ENCODE measurements at places on chromosomes 11 and 22.
A peak's percentile ranks its signal among the peaks of the same experiment; 100 is the strongest.

GRCh38 chr11:71097506-71098240 lies 154.7 kb downstream of the SHANK2 start:
- no peak for DNase-seq

DNA sequence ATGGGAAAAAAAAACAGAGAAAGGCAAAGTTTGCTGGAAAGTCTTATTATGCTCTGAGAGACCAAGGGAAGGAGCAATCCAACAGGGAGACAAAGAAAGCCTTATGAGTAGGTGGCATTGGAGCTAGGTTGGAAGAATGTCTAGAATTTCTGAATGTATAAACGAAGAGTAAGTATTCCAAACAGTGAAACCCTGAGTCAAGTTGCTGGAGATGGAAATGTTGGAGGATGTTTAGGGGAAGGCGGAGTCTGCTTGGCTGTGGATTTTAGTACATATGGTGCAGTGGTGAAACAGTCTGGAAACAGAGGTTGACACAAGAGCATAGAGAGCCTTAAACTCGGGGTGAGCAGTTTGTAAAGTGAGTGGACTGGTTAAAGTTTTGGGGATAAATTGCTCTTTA lies 314.8 kb upstream of the CADM1 start:
- DNase-seq = no peak

DNA sequence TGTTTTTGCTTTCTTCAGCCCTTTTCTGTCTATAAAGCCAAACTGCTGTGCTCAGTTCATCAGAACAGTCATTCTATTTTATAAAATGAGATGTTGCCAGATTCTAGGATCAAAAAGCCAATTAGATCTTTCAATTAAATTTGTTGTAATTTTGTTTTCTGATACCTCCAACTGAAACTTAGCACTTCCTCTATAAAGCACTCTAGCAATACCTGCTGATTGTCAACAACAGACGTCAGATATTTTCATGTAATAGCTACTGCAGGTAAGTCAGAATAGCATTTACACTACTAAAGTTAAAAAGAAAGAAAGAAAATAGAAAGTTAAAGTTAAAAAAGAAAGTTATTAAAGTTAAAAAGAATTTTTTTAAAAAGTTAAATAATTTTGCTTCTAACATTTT lies 19.6 kb downstream of the RRAS2 start:
- DNase-seq = no peak

DNA sequence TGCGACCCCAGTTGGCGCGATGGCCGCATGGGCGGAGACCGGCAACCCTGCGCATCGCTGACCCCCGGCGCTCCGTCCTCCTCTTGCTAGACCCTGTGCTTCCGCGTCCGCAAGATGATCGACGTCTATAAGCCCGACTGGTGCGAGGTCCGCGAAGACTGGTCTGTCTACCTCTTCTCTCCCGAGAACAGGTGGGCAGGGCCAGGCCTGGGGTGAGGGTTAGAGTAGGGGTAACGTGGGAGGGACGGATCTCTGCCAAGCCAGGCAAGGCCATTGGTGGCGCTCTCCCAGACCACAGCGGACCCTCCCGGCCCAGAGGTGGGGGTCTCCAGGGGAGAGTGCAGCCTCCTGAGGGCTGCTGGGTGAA lies 92.1 kb downstream of the CACNA1I start:
- DNase-seq = no peak

DNA sequence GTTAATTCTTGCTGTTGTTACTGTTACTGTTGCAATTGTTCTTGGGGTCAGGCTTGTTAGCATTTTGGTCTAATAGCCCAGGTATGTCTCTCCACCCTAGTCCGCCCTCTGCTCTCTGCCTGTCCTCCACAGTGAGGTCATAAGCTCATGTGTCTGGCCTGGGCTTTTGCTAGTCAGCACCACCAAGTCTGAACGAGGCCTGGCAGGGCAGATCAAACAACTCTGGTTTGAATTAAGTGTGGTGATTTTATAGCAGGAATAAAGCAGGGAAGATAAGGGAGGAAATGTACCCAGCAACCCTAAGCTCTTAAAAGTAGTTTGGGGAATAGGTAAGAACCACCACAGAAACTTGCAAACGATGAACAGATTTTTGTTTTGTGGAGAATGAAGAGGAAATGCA lies 98.7 kb downstream of the ABTB2 start:
- DNase-seq = no peak

GRCh38 chr11:33825854-33826560 lies 51.7 kb upstream of the FBXO3 start:
- peak; percentile 68 for DNase-seq

DNA sequence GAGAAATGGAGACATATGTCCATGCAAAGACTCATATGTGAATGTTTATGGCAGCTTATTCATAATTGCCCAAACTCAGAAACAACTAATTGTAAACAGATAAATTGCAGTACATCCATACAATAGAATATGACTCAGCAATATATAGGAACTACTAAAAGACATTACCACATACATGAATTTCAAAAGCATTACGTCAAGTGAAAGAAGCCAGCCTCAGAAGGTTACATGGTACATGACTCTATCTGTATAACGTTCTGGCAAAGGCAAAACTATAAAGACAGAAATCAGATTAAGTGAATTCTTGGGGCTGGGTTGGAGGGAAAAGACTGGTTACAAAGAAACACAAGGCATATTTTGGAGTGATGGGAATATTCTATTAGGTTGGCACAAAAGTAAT lies 7.2 kb downstream of the KCTD21 start:
- peak; percentile 77 for DNase-seq

DNA sequence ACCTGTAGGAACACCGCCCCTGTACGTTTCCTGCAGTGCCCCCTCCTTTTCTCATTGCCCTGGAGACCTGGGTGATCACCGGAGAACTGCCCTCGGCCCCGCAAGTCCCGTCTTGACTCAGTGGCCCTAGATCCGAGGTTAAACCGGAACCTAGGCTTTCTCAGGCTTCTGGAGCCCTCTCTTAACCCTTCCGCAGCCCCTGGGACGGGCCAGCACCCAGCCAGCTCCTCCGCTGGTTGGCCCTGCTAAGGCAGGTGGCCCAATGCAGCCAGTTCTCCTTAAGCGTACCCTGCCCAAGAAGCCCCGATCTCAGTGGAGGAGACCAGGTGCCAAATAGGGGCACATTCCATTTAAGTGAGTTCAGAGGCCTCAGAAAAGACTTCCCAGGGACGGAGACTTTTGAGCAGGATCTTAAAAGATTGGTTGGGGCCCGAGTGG lies 776 bp downstream of the NLRX1 start:
- peak; percentile 36 for DNase-seq

DNA sequence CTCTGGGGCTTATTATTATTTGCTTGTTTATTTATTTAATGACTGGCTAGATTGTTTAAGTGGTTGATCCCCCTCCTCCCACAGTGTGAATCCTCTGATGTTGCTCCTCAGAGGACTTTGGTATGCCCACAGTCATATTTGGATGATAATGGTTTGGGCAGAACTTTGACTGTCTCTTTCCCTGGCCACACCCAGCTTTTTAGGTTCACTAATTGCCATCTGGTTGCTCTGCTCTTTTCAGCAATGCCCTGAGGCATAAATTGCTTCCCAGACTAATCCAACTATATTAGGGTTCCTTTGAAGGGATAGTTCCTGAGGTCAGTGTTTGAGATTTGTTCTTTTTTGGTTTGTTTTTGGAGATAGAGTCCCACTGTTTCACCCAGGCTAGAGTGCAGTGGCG lies 99.3 kb upstream of the RRM1 start:
- no peak for DNase-seq

DNA sequence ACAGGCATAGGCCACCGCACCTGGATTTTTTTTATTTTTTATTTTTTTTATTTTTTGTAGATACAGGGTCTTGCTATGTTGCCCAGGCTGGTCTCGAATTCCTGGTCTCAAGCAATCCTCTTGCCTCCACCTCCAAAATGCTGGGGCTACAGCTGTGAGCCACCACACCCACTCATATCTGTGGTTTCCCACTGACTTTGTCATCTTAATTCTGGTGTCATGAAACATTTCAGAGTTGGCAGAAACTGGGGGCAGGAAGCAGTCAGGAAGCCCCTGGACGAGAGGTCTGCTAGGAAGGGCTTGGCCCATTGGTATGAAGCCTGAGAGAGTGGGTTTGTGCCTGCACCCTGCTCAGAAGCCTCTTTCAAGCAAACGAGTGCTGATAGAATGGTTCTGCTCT lies 49.1 kb downstream of the COMMD9 start:
- DNase-seq = peak; percentile 71

- DNase-seq = no peak
Measured at GRCh38 chr22:49404020-49404419, 423.7 kb downstream of the BRD1 start.

GRCh38 chr22:31106001-31106571 lies 1.3 kb downstream of the SELENOM start:
- DNase-seq = no peak

- peak; percentile 16 for DNase-seq
Measured at GRCh38 chr11:129190087-129190486, 2.0 kb downstream of the ARHGAP32 start.

GRCh38 chr11:64092761-64093136 lies 57.0 kb downstream of the FLRT1 start:
- DNase-seq = no peak

GRCh38 chr11:117505285-117505970 lies 177.8 kb downstream of the CEP164 start:
- no peak for DNase-seq

GRCh38 chr11:12099132-12099873 lies 11.1 kb upstream of the MICAL2 start:
- DNase-seq = peak; percentile 58

GRCh38 chr11:121478895-121479697 lies 26.3 kb upstream of the SORL1-AS1 start:
- DNase-seq = no peak

GRCh38 chr11:93819966-93820695 lies 30.3 kb downstream of the VSTM5 start:
- DNase-seq = no peak

GRCh38 chr11:116055064-116055463 lies 550.8 kb upstream of the CADM1 start:
- no peak for DNase-seq

- DNase-seq = no peak
Measured at GRCh38 chr11:70085815-70086769, 8.0 kb downstream of the ANO1 start.

GRCh38 chr11:10429526-10429925 lies 25.5 kb upstream of the AMPD3 start:
- DNase-seq = no peak

- DNase-seq = peak; percentile 70
Measured at GRCh38 chr22:43153899-43154298, 2.5 kb downstream of the TSPO start.

- DNase-seq = no peak
Measured at GRCh38 chr22:34055525-34056200, 135.4 kb upstream of the LARGE1 start.

DNA sequence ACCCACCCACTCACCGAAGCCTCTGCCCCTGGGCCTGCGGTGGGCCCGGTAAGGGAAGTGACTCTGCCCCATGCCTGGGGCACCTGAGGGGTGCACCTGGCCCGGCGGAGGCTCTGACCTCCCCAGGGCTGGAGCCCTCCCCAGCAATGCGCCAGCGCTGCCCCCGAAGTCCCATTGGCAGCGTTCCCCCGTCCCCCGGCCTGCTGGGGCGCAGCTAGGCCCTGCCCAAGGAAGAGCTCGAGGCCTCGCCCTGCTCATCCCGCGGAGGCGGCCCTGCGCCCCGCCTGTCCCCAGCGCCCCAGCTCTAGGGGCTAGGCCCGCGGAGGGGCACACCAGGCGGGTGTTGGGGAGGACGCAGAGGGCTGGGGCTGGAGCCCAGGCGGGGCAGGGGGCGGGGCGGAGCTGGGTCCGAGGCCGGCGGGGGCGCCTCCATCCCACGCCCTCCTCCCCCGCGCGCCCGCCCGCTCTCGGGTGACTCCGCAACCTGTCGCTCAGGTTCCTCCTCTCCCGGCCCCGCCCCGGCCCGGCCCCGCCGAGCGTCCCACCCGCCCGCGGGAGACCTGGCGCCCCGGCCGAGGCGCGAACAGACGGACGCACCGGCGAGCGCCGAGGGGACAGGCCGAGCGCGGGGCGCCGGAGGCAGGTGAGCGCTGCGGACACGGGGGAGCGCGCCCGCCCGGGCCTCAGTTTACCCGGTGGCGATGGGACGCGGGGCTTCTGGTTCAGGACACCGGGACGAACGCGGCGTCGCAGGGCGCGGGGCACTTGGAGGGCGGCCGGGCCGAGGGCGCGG lies at the start of gene EPS8L2:
EPS8L2 (plus strand) TSS at position 586 of the 793 bp plus-strand sequence. CDS start 3,177 bp downstream, outside the sequence.
- no peak for DNase-seq

- no peak for DNase-seq
Measured at GRCh38 chr11:13334034-13334786, 56.6 kb downstream of the BMAL1 start.

- DNase-seq = no peak
Measured at GRCh38 chr11:108340973-108341372, 118.1 kb downstream of the ATM start.

DNA sequence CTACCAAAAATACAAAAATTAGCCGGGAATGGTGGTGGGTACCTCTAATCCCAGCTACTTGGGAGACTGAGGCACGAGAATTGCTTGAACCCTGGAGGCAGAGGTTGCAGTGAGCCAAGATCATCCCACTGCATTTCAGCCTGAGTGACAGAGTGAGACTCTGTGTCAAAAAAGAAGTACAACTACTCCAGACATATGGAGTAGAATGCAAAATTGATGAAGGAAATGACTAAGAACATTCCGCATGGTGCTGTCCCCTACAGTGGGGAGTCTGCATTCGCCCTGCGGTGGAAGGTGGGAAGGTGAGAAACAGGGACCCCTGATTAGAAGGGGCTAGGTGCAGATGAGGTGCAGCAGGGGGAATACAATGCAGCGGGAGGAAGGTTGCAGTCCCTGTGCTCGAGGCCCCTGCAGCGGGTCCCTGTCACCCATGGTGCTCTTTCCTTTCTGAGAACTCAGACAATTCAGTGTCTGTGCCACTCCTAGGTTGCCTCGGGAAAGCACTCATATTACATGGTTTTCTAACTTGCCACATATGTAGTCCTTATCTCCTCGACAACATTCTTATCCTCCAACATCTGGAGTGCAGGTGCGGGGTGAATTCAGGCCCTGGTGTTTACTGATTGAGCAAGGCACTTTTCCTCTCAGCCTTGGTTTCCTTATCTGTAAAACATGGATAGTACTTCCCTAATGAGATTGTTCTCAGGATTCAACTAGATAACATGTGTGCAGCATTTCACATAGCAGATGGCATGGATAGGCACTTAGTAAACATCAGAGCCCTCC lies 5.2 kb downstream of the POLD4 start:
- DNase-seq = no peak

- DNase-seq = peak; percentile 88
Measured at GRCh38 chr22:46770726-46771125, 8.3 kb downstream of the TBC1D22A start.

GRCh38 chr22:26452236-26453016 lies 23.4 kb downstream of the ASPHD2 start:
- no peak for DNase-seq

DNA sequence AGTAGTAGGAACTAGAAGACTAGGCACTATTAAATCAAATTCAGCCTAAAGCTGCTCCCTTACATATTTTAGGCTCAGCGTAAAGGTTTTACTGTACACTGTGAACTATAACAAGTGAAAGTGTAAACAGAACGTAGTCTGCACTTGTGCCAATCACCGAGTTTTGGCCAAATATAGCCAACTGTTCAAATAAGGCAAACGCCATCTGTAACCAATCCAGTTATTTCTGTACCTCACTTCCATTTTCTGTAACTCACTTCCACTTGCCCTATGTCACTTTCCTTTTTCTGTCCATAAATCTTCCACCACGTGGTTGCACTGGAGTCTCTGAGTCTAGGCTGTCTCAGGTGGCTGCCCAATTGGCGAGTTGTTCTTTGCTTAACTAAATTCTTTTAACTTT lies 2132.2 kb downstream of the LRRC4C start:
- DNase-seq = no peak

Measured in suppressor macrophage treated with lipopolysaccharide for 1 hour (primary cell).